ENCODE measurements at places on chromosomes 6 and 20. TPM values are rescaled to one million over a fixed set of nuclear protein-coding genes. Genes with fewer than 3 reads are reported as not detected.

LY6G6C gene
- not detected for total RNA-seq

TRIM31 gene
- total RNA-seq: not detected

SOX12 gene
- 10.8 TPM for total RNA-seq

TFAP2D gene
- not detected for total RNA-seq

TRIM10 gene
- not detected for total RNA-seq

CGA gene
- total RNA-seq: not detected

FOXQ1 gene
- under 0.01 TPM for total RNA-seq

TFAP2C gene
- total RNA-seq: not detected

NOX3 gene
- not detected for total RNA-seq

BANF2 gene
- not detected for total RNA-seq

OR2H1 gene
- total RNA-seq: not detected

GCNT2 gene
- 19.8 TPM for total RNA-seq

SIRPB1 gene
- 0.14 TPM for total RNA-seq

KIF13A gene
- 80.5 TPM for total RNA-seq

NKAIN4 gene
- not detected for total RNA-seq

PSORS1C1 gene
- total RNA-seq: 2.0 TPM

FAXC gene
- 0.27 TPM for total RNA-seq

CNR1 gene
- 0.07 TPM for total RNA-seq

GLP1R gene
- not detected for total RNA-seq

ZNF334 gene
- total RNA-seq: 0.13 TPM

PNLDC1 gene
- not detected for total RNA-seq

ELMO2 gene
- 37.1 TPM for total RNA-seq

ENPP5 gene
- not detected for total RNA-seq

MLN gene
- total RNA-seq: not detected

TTBK1 gene
- total RNA-seq: under 0.01 TPM

ECT2L gene
- not detected for total RNA-seq

RSPH4A gene
- not detected for total RNA-seq

GINS1 gene
- 33.9 TPM for total RNA-seq

CNBD2 gene
- total RNA-seq: 5.6 TPM

HCK gene
- not detected for total RNA-seq

NQO2 gene
- 25.7 TPM for total RNA-seq

CEP250 gene
- 23.5 TPM for total RNA-seq

YTHDF1 gene
- 36.2 TPM for total RNA-seq

LY6G5B gene
- 5.7 TPM for total RNA-seq

HLA-DQB1 gene
- total RNA-seq: not detected

KIF25 gene
- not detected for total RNA-seq

BPIFB4 gene
- total RNA-seq: not detected

OPRM1 gene
- not detected for total RNA-seq

SLC22A3 gene
- total RNA-seq: 0.07 TPM

MCCD1 gene
- not detected for total RNA-seq

GRM1 gene
- under 0.01 TPM for total RNA-seq

HLA-DQA1 gene
- total RNA-seq: not detected

C2 gene
- total RNA-seq: not detected

PROKR2 gene
- total RNA-seq: not detected

PRDM13 gene
- not detected for total RNA-seq

OR2B2 gene
- total RNA-seq: not detected

PTCHD4 gene
- 3.2 TPM for total RNA-seq

MTFR2 gene
- total RNA-seq: 9.0 TPM

CDH26 gene
- total RNA-seq: not detected

PCSK2 gene
- not detected for total RNA-seq

RNF5 gene
- total RNA-seq: 42.6 TPM
